ENCODE measurements at places on chromosomes 5 and 9.

DNA sequence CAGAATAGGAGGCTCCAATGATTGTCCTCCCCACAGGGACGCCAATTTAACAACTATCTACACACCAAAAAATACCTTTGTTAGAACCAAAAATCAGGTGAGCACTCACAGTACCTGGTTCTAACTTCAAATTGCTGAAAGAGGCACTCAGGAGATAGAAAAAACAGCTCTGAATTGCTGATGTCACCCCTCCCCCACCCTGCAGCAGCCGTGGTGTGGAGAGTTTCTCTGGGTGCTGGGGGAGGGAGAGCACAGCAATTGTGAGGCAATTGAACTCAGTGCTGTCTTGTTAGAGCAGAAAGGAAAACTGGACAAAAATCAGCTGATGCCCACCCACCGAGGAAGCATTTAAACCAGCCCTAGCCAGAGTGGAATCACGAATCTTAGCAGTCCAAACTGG, 41.8 kb downstream of the TNFSF8 start:
- ATAC-seq: no peak

DNA sequence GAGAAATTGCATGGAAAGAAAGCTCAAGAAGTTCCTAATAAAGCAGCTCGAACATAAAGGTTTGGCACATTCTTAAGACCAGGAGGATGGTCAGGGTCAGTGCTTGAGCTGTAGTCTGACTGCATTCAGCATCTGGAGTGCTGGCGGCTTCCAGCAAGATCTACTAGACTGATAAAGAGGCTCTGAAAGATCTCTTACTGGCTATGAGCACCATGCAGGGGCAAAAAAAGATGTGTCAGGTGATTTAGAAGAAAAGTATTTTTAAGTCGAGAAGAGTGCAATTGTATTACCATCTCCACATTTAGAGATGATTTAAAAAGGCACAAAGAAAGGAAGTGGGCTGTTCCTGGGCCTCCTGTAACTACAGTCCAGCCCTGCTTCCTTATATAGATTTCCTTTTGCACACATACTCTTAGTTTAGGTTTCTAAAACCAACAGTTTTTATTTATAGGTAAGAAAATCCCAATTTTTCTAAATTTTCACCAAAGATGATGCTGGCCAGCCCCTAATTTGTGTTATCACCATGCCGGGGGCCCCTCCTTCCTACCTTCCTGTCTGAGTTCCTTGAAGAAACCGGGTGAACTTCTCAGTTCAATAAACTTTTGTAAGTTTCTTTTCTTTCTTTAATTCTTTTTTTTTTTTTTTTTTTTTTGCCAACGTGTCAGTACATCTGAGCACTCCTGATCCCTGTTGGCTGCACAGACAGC, 65.9 kb upstream of the PLPP1 start:
- no peak for ATAC-seq

DNA sequence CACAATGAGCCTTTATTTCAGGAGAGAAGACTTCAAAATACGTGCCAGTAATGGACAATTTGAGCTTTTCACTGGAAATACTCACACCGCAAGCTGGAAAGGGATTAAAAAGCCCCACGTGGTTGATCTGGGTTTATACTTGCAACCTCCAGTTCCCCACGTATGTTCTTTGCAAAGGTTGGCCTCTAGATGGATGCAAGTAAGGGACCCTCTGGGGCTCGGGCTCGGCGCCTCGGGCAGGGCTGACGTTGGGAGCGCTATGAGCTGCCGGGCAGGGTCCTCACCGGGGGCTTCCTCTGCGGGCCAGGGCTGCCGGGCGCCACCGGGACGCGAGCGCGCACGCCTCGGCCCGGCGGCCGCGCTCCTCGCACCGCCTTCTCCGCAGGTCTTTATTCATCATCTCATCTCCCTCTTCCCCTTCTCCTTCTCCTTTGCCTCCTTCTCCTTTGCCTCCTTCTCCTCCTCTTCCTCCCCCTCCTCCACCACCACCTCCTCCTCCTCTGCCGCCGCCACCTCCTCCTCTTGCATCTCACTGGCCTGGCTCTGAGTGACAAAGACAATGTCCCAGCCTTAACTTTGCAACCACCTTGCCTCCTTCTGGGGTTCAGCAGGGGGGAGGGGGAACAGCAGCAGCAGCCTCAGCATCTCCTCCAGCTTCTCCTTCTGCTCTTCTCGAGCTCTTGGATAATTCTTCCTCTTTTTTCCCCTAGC, 701 bp upstream of the ZNF462 start:
- no peak for ATAC-seq

- ATAC-seq: no peak
These were observed 3.0 kb downstream of the BBLN start for GRCh38 chr9:128163027-128163515.

DNA sequence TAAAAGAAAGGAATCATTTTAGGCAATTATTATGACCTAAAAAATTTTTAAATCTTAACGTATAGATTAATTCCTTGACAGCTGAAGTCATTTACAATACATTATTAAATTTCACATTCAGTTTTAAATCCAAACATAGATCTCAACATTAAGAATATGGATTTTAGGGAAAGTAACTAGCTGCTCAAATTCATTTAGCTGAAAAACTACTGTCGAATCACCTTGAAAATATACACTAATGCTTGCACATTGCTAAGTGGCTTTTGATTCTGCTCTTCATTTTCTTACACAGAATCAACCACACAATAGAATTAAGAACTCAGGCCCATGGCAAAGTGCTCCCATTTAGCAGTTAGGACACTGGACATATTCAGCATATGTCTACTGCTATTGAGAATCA, 454.2 kb downstream of the RAB3C start:
- ATAC-seq: no peak

- no peak for ATAC-seq
These were observed 518.2 kb upstream of the TLE4 start for GRCh38 chr9:79053598-79053997.

DNA sequence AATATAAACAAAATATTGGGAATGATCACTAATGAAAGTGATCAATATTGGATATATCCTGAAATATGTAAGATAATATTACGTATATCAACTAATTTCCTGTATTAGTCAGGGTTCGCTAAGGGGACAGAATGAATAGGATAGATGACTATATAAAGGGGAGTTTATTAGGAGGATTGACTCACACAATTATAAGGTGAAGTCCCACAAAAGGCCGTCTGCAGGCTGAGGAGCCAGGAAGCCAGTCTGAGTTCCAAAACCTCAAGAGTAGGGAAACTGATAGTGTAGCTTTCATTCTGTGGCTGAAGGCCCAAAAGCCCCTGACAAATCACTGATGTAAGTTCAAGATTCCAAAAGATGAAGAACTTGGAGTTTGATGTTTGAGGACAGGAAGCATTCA, 561.1 kb downstream of the PRDM9 start:
- ATAC-seq: no peak

- no peak for ATAC-seq
These were observed 36.4 kb downstream of the MTX3 start for GRCh38 chr5:79954620-79955019.
